ENCODE measurements at places on chromosomes 6 and 20.
A peak's percentile ranks its signal among the peaks of the same experiment; 100 is the strongest.

- no peak for DNase-seq
Observed at GRCh38 chr20:57524511-57525176, at the start of gene CTCFL. CTCFL (minus strand) TSS chr20:57525140; CDS start chr20:57524205, 935 bp downstream.

GRCh38 chr20:53907968-53908751, 162.2 kb downstream of the BCAS1 start:
- DNase-seq, result no peak

GRCh38 chr6:80674669-80675068, 568.2 kb downstream of the BCKDHB start:
- DNase-seq, result no peak

GRCh38 chr6:109782491-109782999, 91.4 kb downstream of the FIG4 start:
- DNase-seq, result no peak

DNA sequence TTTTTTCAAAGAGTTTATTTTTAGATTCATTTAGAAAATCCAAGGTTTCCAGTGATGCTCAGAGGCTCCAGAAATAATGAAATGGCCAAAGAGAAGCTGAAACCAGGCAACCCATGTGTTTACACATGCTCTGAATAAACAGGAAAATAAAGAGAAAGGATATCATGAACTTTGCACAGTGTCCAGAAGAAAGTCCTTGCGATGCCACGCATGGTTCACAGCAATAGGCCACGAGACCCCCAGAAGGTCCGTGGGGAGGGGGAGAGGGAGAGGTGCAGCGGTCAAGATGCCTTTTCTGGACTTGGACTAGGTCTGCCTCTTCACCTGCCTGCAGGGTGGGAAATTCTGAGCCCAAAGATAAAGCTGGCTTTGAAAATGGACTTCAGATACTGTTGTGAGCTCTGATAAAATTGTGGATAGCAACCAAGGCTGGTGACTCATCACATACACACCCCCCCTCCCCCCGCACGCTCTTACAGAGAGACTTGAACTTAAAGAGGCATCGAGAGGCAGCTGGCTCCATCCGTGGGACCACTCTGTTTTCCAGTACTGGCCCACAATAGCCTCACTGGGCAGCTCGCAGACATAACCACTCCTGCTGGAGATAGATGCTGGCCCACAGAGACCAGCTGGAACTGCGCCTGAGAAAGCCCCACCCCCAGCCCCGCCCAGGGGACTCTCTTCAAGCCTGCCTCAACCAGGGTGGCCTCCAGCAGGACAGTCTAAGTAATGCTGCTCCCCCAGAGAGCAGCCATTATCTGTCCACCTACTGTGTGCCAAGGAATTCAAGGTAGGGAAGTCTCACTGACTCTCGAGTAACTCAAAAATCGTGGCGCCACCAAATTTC, 21.2 kb upstream of the NFATC2 start:
- DNase-seq, result no peak

GRCh38 chr6:107692351-107692750, 131.8 kb downstream of the SCML4 start:
- no peak for DNase-seq

- DNase-seq, result no peak
Observed at GRCh38 chr6:145370559-145370958, 364.8 kb downstream of the EPM2A start.

DNA sequence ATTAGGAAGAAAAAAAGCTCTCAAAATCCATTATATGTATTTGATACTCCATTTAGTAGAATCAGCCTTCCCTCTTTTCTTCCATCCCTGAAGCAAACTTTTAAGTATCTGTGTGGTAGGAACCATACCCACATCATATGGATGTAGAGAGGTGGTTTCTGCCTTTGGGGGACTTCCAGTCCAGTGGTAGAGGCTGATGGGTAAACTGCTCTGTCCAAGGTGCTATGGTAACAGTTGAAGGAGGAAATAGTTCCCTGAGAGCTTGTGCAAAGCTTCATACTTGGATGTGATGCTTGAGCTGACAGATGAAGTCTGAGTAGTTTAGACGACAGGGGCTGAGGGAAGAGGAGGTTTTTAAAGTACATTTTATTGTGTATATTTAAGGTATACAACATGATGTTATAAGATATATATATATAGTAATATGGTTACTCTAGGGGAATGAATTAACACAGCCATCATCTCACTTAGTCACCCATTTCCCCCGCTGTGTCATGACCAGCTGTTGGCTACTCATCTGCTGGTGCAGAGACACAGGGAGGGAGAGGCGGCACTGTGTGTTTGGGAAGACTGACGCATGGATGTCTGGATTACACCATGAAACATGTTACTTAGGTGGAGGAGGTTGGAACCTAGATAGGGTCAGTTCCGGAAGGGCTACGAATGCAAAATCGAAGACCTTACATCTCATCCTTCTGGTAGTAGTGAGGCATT, 185.2 kb downstream of the FARS2 start:
- DNase-seq, result no peak

DNA sequence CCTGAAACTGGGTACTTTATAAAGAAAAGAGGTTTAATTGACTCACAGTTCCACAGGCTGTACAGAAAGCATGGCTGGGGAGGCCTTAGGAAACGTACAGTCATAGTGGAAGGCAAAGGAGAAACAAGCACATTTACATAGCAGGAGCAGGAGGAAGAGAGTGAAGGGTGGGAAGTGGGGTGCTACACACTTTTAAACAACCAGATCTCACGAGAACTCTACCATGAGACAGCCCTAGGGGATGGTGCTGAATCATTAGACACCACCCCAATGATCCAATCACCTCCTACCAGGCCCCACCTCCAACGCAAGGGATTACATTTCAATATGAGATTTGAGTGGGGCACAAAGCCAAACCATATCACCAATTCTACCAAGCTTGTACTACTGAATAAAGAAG, 7.4 kb upstream of the FNDC1 start:
- no peak for DNase-seq

DNA sequence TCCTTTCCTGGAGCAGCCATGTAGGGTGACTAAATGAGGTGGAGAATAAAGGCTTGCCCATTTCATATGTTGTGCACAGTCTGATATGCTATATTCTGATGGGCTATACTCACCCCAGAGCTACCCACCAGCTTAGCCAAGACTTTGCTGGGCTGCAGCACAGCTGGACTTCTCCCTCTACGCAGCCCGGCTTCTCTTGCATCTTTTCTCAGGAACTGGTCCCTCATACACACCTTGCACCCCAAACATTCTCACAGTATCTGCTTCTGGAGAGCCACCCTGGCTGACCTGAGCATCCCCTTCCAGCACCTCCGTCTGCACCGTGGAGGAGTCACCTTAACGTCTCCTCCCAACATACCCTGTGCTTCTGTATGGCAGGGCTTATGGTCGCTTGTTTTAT, 150.8 kb upstream of the PMEPA1 start:
- no peak for DNase-seq

DNA sequence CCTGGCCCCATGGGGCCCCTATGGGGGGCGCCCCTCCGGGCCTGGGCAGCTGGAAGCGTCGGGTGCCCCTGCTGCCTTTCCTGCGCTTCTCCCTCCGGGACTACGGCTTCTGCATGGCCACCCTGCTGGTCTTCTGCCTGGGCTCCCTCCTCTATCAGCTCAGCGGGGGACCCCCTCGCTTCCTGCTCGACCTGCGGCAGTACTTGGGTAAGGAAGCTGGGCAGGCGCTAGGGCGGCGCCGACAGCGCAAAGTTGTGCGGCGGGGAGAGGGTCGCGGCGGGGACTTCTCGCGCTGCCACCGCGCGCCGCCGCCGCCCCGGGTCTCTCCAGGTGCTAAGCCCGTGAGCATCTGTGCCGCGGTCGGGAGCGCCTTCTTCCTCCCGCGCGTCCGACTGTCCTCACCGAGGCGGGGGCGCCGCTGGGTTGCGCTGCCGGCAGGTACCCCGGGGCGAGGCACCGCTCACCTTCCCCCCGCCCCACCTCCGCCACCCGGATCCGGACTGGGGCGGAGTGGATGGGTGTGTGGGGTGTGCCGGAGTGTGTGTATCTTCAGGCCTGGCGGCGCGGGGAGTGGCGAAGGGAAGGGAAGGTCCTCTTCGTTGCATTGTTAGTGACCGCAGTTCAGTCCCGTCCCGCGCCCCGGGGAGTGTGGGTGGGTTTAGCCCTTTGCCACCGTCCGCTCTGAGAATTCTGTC, 788 bp downstream of the UST start:
- DNase-seq, result peak; percentile 48

DNA sequence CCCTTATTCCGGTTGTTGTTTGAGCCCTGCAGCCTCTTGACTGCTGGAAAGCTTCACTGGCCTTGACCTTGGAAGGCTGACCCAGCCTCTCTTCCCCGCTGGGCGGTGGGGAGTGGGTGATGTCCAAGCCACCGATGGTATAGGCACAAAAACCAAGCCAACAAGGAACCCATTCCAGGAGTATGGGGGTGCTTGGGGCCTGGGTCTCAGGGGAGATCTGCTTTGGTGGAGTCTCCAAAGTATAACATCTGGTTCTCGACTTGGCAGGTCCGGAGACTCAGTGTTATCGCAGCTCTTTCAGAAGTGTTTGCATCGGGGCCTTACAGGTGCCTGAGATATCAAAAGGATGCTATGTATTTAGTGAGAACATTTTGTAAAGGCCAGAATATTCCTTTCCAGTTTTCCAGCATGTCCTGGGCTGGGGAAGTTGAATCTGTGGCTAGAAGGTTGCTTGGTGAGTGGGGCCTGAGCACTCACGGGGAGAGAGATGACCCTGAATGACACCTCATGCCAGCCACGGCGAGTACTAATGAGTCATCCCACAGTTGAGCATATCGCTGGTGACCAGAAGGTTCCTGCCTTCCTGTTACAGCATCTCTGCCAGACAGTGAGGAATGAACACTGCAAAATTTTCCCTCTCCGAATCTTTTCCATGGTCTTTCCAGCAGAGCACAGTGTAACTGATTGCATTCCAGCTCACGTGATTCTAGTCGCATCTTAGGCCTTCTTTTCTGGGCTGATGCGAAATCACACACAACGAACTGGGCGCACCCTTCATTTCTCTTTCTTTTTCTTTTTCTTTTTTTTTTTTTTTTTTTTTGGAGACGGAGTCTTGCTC, 133.9 kb downstream of the ZDHHC14 start:
- DNase-seq, result no peak

DNA sequence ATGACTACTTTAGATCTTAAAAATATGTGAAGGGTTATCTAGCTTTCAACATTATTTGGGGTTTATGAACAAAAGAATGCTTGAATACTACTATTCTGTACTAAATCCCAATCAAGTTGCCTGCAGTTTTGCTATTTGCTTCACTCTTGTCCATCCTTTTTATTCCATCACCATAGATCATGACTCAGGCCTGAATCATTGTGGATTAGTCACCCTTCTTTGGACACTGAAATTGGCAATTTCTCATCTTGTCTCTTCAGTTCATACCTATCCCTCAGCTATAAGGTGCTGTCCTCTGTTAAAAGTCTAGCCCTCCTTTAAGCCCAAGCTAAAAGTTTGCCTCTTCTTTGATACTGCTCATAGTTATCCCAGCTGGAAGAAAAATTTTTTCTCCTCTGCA, 199.1 kb downstream of the CENPW start:
- no peak for DNase-seq

DNA sequence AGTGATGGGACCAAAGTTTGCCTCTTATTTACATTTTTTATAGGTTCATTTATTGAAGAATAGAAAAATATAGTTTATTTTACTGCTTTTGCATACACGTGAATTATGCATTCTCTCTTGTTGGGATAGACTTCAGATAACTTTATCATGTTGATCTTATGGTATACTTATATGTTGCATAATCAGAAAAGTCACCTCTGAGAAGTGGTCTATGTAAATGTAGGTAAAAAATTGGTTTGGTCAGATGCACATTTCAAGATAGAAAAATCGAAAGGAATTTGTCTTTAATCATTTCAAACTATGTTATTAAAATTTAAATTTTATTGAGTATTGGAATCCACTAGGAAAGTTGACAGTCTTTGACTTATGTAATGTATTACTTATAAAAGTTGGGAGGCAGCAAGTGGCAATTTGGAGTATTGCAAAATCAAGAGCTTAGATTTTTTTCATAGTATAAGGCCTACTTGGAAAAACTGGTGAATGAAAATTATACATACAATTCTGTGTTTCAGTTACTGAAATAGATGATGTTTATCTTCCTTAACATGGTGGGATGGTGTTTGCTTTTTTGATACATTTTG, 2.4 kb downstream of the PHF3 start:
- no peak for DNase-seq

DNA sequence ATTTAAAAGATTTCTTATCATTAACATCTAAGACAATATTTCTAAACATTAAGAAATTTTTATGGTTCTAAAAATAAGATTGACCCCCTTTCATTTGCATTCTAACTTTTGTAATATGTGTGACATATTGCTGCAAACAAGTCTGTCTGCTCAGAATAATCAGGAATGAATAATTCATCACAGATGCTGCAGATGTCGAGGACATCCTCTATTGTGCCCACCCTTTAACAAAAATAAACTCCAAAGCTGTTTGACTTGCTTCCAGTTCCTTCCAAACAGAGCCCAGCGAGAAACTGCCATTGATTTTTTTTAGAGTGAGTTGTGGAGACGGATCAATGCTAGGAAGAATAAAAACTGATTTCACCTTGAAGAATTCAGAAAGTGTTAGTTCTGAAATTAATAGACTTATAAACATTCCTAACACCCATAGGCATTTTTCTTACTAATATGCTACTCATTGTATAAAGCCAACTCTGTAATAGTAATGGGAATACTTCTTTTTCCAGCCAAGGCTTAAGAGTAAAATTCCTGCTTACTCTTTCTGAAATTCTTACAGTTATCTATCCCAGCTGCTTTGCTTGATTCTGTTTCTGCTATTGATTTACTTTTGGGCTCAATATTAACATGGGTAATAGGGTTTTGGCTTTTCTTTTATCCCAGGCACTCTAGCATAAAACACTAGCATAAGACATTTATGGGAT, 244.8 kb upstream of the FAM83B start:
- no peak for DNase-seq

DNA sequence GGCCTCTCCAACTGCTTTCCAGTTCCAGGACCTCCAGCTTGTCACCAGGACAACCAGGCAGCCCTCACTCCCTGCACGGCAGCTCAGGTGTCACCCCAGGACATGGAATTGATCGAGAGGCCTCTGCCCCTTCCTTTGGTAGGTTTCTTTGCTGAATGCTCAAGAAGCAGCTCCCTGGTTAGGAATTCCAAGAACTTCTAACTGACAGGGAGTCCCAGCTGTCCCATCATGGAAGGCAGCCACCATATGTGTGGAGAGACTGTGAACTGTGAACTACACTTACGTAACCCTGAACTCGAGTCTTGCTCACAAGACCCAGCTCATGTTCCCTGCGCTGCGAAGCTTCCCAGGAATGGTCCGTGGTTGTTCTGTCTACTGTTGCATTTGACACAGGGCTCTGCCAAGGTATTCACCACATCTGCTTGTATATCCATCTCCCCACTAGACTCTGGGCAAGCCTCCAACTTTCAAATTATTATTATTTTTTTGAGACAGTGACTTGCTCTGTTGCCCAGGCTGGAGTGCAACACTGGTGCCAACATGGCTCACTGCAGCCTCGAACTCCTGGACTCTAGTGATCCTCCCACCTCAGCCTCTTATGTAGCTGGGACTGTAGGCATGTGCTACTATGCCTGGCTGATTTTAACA, 35.7 kb downstream of the MGME1 start:
- DNase-seq, result no peak

GRCh38 chr20:48158014-48158413, 372.7 kb upstream of the SULF2 start:
- DNase-seq, result no peak

- DNase-seq, result no peak
Observed at GRCh38 chr6:134134654-134135053, 82.2 kb upstream of the SLC2A12 start.

- DNase-seq, result no peak
Observed at GRCh38 chr6:5710516-5710915, 296.2 kb downstream of the NRN1 start.

GRCh38 chr6:150391414-150391813, 22.6 kb downstream of the IYD start:
- DNase-seq, result no peak

- no peak for DNase-seq
Observed at GRCh38 chr6:140846503-140847261, 1286.0 kb upstream of the GJE1 start.

Data from activated T-helper 9 cell treated with anti-CD3 and anti-CD28 coated beads, Interleukin-2, amount 50 U/mL, for 16 hours (primary cell).